ENCODE measurements at places on chromosomes 2 and 18.
A peak's percentile ranks its signal among the peaks of the same experiment; 100 is the strongest.

DNA sequence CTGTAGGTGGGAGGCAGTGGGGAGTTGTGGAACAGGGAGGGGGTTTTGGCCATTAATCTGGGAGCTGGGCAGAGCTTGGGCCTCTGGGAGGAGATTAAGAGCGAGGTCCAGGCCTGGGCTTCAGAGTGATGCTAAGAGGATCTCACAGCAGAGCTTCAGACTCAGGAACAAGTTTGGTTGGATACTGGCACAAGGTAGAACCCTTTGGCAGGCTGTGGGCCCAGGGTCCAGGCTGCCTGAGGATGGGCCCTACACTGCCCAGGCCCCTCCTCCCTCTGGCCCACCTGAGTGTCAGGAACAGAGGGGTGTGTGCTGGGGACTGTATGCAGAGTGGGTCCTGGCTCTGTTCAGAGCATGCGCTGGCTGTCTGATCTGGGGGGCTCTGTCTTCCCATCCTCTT, 334.9 kb downstream of the CYP26B1 start:
- DNase-seq: no peak

DNA sequence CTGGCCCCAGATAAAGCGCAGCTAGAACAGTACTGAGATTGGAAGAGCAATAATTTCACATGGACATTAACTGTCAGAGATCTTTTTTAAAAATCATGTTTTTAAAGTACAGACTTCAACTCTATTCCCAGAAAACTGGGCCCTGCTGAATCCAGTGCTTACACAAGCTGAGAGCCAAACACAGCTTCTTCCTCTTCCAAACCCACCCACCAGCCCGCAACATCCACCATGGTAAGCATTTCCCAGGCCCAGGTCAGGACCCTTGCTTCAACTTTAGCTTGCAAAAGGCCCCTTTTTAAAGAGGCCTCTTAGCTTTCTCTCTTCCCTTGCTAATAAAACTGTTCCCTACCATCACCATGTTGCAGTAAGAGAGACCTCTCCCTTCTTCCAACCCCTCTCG, 2.1 kb downstream of the AAK1 start:
- DNase-seq: no peak

- DNase-seq: no peak
Measured at GRCh38 chr2:230205034-230205433, 14.8 kb downstream of the SP110 start.

DNA sequence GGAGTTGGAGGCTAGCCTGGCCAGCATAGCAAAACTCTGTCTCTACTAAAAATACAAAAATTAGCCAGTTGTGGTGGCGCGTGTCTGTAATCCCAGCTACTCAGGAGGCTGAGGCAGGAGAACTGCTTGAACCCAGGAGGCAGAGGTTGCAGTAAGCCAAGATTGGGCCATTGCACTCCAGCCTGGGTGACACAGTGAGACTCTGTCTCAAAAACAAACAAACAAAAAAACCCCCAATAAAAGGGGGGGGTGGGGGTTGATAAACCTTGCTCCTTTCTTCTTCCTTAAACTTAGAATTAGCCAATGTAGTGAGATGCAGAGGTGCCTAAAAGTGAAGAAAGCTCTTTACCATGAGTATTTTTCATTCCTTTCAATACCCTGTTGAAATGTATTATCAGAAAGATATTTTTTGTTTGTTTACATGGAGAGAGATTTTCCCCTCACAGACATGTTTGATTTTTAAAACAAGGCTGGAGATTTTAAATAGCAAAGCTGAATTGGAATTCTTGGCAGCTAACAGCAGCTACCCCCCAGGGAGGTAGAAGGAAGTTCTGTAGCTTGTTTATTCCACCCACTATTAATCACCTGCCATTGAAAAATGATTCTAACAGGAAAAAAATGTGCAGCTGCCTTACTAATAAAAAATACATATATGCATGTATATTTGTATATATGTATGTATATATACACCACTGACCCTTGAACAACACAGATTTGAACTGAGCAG, 48.6 kb downstream of the GYPC start:
- DNase-seq: no peak

DNA sequence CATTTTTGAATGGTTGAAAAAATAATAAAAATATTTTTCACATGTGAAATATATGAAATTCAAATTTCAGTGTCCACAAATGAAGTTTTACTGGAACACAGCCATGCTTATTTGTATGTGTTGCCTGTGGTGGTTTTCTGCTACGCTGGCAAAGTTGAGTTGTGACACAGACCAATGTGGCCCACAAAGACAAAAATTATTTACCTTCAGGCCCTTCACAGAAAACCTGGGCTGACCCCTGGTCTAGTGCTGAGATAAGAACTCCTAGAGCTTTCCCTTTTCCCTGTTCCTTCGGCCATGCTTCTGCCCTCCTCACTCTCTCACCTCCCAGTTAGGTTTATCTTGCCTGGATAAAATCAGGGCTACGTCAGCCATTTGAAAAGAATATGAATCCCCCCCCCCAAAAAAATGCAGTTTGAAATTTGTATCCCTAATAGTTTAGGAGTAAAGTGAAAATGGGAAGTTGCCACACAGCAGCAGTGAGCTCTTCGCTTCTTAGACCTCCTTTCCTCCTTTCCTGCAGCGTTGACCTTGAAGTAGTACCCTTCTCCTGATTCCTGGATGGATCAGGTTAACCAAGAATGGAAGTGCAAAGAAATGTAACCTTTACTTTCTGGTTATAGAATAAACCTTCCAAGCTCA, 91.0 kb downstream of the LIMS1 start:
- DNase-seq: no peak

- no peak for DNase-seq
Measured at GRCh38 chr18:10094154-10094553, 180.3 kb downstream of the VAPA start.

DNA sequence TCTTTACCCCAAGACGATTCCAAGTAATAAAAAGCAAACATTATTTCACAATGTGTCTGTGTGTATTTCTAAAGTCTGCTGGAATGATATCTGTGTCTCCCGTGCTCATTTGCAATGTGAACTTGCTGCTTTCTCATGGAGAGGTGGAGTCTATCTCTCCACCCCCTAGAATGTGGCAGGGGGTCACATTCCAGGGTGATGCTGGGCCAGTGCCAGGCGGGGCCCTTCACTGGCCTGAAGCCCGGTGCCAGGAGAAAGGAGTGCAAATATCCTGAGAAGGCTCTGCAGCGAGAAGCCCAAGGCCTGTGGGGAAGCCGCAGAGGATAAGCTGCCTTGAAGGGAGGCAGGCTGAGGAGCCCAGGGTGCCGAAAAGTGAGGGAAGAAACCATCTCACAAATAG, 26.8 kb upstream of the LDLRAD4 start:
- no peak for DNase-seq

DNA sequence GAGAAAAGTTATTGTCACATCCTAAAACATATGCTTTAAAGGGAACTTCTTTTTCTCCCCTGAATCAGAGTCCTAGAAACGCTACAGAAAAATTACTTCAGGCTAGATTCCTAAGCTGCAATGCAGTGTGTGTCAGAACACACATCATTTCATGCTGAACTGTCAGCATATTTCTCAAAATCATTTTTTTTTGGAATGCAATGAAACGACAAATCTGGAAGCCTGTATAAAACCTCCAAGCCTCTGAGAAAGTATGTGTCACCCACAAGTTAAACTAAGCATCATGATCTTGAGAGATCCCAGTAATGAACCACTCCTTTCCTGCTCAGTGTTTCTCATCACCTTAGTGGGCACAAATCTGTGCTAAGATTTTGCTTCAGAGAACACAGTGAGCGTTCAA, 276.2 kb downstream of the ZNF521 start:
- no peak for DNase-seq

GRCh38 chr2:25215948-25216679, 47.7 kb upstream of the POMC start:
- DNase-seq: peak; percentile 87

DNA sequence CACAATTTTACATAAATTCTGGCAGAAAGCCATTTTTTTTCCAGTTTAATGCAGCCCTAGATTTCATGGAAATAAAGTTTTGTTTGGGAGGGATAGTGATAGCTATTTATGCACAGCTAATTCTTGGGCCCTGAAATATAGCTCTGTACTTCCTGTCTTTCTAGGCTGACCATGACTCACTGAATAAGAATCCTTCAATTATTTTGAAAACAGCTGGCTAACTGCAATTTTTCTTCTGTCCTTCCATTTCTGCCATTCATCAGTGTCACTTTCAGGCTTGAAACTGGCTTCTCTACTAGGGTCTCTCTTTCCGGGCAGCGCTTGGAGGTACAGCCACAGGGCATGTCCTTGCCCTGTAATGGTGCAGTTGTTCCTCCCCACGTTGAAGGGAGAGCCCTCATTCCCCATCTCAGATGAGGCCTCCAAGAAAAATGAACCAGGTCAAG, 97.1 kb upstream of the TMEM178A start:
- DNase-seq: no peak

GRCh38 chr2:160423126-160423525, 70.5 kb downstream of the RBMS1 start:
- no peak for DNase-seq

GRCh38 chr18:49725809-49726674, 87.3 kb downstream of the ACAA2 start:
- DNase-seq: no peak

- DNase-seq: no peak
Measured at GRCh38 chr2:209578394-209579001, 154.7 kb downstream of the MAP2 start.

GRCh38 chr2:31148514-31148913, 10.3 kb upstream of the GALNT14 start:
- no peak for DNase-seq

DNA sequence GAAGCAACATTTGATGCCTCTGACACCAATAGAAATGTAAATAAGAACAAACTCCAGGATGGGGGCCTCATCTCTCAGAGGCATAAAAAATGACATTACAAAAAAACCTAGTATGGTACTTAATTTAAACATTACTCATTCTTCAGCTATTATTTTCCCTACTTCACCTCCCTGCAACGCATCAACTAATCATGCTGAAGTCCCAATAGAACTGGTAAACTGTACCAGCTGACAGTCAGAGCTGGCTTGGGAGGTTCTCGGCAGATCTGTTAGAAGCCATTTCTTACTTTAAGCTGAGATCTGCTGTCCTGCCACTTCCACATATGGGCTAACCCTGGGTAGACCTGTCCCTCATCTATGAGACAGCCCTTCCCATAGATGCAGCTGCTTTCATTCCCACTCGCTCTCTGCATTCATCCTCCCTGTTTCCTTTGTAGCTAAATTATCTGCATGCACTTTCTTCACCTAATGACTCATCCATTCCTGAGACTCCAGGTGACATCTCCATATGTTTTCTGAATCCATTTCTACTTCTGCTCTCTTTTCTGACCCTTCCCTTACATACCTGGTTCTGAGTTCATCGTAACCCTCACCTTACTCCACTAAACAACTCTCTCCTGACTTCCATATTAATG, 108.1 kb downstream of the AOX1 start:
- DNase-seq: no peak

DNA sequence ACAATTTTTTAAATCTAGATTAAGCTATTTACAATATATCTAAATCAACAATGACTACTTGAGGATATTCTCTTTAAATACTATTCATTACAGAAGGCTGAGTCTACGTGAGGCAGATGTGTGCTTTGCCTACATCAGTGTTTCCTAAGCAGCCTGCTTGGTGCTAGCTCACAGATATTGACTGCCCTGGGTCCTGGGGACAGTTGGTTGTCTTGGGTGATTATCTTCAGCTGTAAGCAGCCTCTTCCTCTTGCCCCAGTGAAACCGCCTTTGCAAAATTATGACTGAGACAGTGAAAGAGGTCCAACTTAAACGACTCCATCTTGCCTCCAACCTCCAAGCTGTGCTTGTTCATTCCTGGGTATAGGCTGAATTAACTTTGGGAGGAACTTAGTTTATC, 39.6 kb upstream of the CCDC88A start:
- no peak for DNase-seq

GRCh38 chr2:206481056-206481455, 37.7 kb downstream of the ADAM23 start:
- no peak for DNase-seq

- DNase-seq: no peak
Measured at GRCh38 chr18:9417073-9417851, 58.1 kb upstream of the RALBP1 start.

- DNase-seq: no peak
Measured at GRCh38 chr2:23460228-23460627, 75.2 kb downstream of the KLHL29 start.

- DNase-seq: no peak
Measured at GRCh38 chr18:79612291-79613108, 67.1 kb upstream of the CTDP1 start.

GRCh38 chr2:85130407-85130806, 2.8 kb upstream of the TCF7L1 start:
- no peak for DNase-seq

DNA sequence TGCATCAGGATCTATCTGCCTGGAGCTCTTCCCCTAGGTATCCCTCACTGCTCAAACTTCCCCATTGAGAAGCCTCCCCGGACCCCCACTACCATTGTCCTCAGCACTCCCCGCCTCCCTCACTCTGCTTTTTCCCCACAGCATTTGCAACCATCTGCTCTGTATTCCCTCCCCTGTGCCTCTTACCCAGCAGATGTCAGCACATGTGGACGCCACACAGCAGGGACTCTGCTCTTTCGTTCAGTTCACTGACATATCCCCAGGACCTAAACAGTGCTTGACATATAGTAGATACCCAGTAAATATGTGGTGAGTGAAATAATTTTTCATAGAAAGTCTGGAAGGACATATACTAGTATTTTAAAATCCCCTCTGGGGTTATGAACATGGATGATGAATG, 101.1 kb downstream of the TMEM247 start:
- no peak for DNase-seq

DNA sequence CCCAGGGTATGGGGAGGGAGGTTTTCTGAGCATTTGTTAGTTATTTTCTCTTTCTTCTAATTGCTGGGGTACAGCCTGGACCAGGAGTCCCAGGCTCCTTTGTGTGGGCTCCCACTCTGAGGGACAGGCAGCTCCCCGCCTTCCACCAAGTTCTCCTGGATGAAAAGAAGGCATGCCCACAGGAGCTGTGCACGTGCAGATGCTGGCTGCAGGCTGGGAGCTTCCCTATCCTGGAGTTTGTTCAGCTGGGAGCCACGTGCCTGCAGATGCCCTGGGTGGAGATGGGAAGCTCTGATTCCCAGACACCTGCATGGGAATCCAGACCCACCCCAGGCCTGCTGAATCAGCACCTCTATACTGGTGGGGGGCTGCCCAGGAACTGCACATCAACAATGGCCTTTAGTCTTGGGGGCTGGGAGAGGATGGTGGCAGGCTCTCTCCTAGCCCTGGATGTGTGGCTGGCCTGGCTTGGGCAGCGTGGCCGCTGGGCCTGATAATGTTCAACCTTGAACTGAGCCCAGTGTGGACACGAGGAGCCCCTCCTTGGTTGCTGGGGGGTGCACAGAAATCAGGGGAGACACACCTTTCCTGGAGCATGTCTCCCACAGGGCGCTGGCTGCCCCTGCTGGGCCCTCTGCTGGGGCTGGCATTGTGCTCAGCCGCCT, 233.6 kb upstream of the HS6ST1 start:
- DNase-seq: no peak

- no peak for DNase-seq
Measured at GRCh38 chr18:40883271-40883670, 1071.8 kb upstream of the PIK3C3 start.

GRCh38 chr2:46294176-46294836, 2.9 kb upstream of the EPAS1 start:
- peak; percentile 40 for DNase-seq
